ENCODE measurements at places on chromosomes 1 and 21. TPM values are rescaled to one million over a fixed set of nuclear protein-coding genes. Genes with fewer than 3 reads are reported as not detected.

The HAX1 gene
- total RNA-seq = 39.3 TPM

The OR2T35 gene
- not detected for total RNA-seq

The PRELP gene
- 3.4 TPM for total RNA-seq

The SPATC1L gene
- total RNA-seq = 6.7 TPM

The GSTM1 gene
- not detected for total RNA-seq

The PYHIN1 gene
- 1.7 TPM for total RNA-seq

The S100A7 gene
- 6,097 TPM for total RNA-seq

The PLEKHN1 gene
- 16.8 TPM for total RNA-seq

The OVAAL gene
- not detected for total RNA-seq

The NPHS2 gene
- total RNA-seq = not detected

The ZNF648 gene
- not detected for total RNA-seq

The SYCP1 gene
- not detected for total RNA-seq

The CDC42SE1 gene
- 121 TPM for total RNA-seq

The TM2D1 gene
- 44.0 TPM for total RNA-seq

The C1orf94 gene
- not detected for total RNA-seq

The SLC45A3 gene
- total RNA-seq = 1.6 TPM

The S100A3 gene
- 8.8 TPM for total RNA-seq

The SRP9 gene
- total RNA-seq = 115 TPM

The CYP4X1 gene
- total RNA-seq = 26.7 TPM

The CLCA4 gene
- 357 TPM for total RNA-seq

The KCNQ4 gene
- total RNA-seq = 0.79 TPM

The PLA2G2D gene
- not detected for total RNA-seq

The ANGPTL7 gene
- 1.3 TPM for total RNA-seq

The ITLN1 gene
- not detected for total RNA-seq

The GABRD gene
- not detected for total RNA-seq

The PRRX1 gene
- 20.4 TPM for total RNA-seq

The AMPD1 gene
- total RNA-seq = not detected

The CYP4Z1 gene
- 1.4 TPM for total RNA-seq

The PADI2 gene
- 1.3 TPM for total RNA-seq

The SLC5A9 gene
- 0.38 TPM for total RNA-seq

The KRTAP20-3 gene
- total RNA-seq = not detected

The SPRR1A gene
- 1,951 TPM for total RNA-seq

The YRDC gene
- 20.6 TPM for total RNA-seq

The HHAT gene
- total RNA-seq = 3.4 TPM

The FALEC gene
- total RNA-seq = 3.6 TPM

The USH2A gene
- total RNA-seq = not detected

The PPIAL4G gene
- total RNA-seq = not detected

The NEK2 gene
- 9.1 TPM for total RNA-seq

The NBL1 gene
- 67.8 TPM for total RNA-seq

The NDUFS5 gene
- total RNA-seq = 427 TPM

The CD5L gene
- total RNA-seq = not detected

The LCE2A gene
- total RNA-seq = not detected

The GUCA2A gene
- not detected for total RNA-seq

The CTSS gene
- total RNA-seq = 19.7 TPM

The CD34 gene
- 17.3 TPM for total RNA-seq

The VCAM1 gene
- 1.1 TPM for total RNA-seq

The SYT2 gene
- not detected for total RNA-seq

The CORT gene
- not detected for total RNA-seq

The MAN1C1 gene
- 0.91 TPM for total RNA-seq

Measured in esophagus squamous epithelium (tissue), 5 donors.